Stimulated activated CD4-positive, alpha-beta T cell treated with anti-CD3 and anti-CD28 coated beads, Interleukin-15, amount 100 ng/mL, for 1 hour (primary cell): ENCODE measurements at places on chromosomes 13 and 19.

DNA sequence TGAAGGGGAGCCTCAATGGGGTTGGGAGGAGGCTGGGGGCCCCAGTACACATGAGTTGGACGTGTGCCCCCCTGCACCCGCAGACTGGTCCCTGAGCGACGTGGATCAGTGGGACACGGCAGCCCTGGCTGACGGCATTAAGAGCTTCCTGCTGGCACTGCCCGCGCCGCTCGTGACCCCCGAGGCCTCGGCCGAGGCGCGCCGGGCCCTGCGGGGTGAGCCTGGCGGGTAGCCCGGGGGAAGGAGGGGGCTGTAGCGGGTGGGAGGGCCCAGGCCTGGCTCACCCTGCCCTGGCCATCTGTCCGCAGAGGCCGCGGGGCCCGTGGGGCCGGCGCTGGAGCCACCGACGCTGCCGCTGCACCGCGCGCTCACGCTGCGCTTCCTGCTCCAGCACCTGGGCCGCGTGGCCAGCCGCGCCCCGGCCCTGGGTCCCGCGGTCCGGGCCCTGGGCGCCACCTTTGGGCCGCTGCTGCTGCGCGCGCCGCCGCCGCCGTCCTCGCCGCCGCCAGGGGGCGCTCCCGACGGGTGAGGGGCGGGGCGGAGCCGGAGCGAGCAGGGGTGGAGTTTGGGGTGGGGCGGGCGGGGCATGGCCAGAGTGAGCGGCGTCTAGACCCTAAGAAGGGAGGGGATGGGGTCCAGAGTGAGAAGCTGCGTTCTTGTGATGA lies 8.1 kb downstream of the PIK3R2 start:
- peak; percentile 77 for DNase-seq

- no peak for DNase-seq
Observed at GRCh38 chr13:95253033-95253432, 48.2 kb downstream of the ABCC4 start.

- no peak for DNase-seq
Observed at GRCh38 chr19:2536461-2536860, 60.5 kb downstream of the GADD45B start.

- no peak for DNase-seq
Observed at GRCh38 chr19:56167064-56167578, 8.7 kb upstream of the GALP start.

GRCh38 chr13:66558506-66558905 lies 671.6 kb downstream of the PCDH9 start:
- no peak for DNase-seq

DNA sequence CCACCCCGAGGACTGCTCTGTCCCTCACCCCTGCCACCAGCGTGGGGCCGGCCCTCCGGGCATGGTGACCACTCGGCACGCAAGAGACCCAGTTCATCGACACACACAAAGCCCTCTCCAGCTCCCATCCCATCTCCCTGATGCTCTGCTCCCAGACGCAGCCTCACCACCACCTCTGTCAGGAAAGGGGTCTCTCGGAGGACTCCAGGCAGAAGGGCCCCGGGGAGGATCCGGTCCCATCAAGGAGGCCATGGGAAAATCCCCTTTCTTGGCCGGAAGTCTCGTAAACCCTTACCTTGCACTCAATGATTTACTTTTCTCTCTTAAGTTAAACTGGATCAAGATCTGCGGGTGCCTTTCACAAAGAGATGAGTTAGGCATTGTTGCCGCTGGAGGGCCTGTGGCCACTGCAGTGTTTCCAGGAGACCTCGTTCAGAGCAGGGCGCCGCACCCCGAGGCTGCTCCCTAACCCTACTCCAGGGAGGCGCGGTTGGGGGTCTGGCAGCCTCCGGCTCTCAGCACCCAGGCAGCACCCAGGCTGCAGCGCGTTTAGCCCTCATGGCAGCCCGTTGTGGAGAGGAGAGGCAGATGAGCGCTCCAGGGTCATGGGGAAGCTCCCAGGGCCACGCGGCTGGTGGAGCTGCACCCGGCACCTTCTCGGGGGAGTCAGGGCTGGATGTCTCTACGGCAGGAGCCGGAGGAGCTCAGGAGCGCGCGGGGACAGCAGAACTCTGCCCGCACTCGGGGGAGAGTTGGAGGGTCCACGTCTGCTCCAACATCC lies 31.0 kb downstream of the C2CD4C start:
- DNase-seq, result no peak

- DNase-seq, result no peak
Observed at GRCh38 chr13:74751739-74752138, 617.5 kb upstream of the KLF12 start.

GRCh38 chr19:3636506-3636905 lies 9.9 kb upstream of the CACTIN start:
- no peak for DNase-seq
